ENCODE measurements at places on chromosomes 4 and X. TPM values are rescaled to one million over a fixed set of nuclear protein-coding genes. Genes with fewer than 3 reads are reported as not detected.
A peak's percentile ranks its signal among the peaks of the same experiment; 100 is the strongest.

The SMIM43 gene
- total RNA-seq = not detected

The GNRHR gene
- not detected for total RNA-seq

The MAP7D2 gene
- total RNA-seq = 0.99 TPM

The AASDH gene
- 5.4 TPM for total RNA-seq

DNA sequence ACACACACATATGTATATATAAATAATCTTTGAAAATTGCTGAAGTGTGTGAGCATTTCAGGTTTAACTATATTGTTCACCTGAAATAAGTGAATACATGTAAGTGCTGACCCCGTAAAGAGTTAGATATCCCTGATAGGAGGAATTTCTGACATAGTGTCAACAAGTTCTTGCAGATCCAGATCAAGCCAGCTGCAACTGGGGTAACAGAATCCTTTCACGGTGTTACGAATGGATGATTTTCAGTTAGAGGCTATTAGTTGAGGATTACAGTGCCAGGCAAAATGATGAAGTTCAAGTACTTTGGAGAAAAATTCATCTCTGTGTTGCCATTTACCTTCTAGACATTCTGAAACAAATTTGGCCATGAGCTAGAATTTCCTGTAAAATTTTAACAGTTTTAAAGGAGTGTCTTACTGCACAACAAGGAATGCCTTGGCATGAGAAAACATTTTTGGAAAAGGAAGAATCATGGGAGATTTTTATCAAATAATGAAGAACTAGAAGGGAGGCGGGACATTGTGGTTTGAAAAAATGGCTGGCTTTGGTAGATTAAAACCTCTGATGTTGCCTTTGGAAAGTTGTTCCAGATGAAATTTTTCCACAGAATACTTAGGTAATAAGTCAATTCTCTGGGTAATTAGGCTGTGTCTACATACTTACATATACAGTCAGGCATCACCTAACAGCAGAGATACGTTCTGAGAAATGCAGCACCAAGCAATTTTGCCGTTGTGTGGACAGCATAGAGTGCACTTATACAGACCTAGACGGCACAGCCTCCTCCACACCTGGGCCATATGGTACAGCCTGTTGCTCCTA, 84.4 kb upstream of the FAT1 start:
- no peak for DNase-seq

The CXCL9 gene
- 1.0 TPM for total RNA-seq

DNA sequence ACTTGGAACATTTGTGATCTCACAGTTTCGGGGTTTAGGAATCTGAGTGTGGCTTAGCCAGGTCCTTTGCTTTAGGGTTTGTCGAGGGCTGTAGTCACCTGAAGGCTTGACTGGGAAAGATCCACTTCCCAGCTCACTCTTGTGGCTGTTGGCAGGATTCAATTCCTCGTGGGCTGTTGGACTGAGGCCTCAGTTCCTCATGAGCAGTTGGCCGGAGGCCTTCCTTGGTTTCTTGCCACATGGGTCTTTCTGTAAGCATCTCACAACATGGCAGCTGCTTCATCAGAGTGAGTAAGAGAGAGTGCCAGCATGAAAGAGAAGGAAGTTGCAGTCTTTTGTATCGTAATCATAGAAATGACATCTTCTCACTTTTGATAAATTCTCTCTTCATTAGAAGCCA, 11.1 kb downstream of the TXLNG start:
- no peak for DNase-seq

The LNX1 gene
- total RNA-seq = 17.1 TPM

The GCNA gene
- total RNA-seq = 3.6 TPM

GRCh38 chr4:64893205-64893604, 484.0 kb upstream of the TECRL start:
- DNase-seq = no peak

DNA sequence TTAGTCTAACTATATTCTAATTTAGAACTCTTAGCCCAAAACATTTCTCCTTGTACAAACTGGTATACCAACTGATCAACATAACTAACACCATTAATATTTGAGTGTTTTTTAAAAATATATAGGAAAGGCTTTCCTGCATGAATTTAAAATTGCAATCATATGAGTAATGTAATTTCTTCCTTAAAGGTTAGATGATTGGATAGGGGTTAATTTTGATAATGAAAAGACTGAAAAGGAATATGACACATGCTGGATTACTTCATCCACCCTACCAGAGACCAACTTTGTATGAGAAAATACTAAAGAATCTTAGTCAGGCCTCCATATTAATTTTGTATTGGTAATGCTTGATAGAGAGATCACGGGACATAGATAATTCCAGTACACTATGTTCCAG, 25.1 kb upstream of the PLS3 start:
- DNase-seq = no peak

DNA sequence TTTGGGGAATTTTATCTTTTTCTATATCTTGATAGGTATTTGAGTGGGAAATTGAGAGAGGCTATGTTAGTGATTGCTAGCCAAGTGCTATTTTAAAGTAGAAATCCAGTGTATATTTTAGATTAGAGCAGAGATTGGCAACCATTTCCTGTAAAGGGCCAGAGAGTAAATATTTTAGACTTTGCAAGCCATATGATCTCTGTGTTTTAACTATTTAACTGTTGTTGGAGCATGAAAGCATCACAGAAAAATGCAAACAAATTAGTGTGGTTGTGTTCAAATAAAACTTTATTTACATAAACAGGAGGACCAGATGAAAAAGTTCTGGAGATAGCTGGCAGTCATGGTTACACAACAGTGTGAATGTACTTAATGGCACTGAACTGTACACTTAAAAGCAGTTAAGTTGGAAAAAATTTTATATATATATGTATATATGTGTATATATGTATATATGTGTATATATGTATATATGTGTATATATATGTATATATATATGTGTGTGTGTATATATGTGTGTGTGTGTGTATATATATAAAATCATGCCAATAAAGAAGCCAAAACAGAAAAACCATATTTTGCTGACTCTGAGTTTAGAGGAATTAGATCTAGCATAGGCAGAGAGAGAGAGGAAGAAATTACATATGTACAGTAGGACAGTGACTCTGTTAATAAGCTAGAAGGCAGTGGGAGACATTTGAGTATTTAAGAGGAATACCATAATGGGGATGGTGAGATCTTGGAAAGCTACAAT, 83.4 kb downstream of the TMEM164 start:
- no peak for DNase-seq

- DNase-seq = no peak
Measured at GRCh38 chr4:91035276-91035675, 908.1 kb downstream of the CCSER1 start.

The CCDC158 gene
- 1.3 TPM for total RNA-seq

DNA sequence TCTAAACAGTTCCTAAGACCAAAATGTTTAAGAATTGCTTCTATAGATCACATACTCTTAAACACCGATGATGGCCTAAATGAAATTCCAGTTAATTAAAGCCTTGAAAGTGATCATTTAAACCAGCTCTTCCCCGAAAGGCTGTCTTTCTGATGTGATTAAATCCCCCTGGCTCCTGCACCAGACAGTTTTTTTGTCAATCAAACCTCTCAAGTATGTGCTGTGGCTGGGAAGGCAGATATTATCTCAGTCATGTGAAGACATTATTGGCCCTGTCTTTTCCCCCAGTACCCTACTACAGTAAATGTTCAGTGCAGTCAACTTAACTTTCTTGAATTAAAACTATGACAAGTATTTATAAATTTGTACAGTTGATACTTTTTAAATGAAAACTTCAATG, 121.0 kb upstream of the MYOZ2 start:
- DNase-seq = no peak

DNA sequence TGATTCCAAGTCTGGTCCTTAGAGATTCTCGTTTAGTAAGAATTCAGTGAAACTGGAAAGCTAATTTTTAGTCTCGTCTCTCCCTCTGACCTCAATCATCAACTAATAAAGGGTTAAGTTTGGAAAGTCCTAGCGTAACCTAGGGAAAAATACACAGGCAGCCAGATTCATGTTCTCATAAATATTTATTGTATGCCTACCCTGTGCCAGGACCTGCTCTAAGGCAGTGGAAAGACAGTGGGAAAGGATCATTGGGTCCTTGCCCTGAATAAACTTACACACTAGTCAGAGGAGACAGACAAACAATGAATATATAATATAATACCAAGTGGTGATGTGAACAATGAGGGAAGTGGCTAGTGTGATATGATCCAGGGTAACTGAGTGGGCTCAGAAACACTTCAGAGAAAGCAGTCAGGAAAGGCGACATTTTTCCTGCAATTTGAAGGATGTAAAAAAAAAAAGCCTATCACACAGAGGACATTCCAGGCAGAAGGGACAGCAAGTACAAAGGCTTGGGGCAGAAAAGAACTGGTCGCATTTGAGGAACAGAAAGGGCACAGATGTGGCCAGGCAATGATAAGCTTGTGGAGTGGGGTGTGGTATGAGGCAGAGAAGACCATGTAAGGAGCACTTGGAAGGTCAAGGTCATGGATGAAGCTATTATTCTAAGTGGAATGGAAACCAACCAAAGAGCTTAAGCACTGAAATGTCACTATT, 128.8 kb downstream of the AMELX start:
- DNase-seq = no peak

- DNase-seq = no peak
Measured at GRCh38 chrX:113793563-113793962, 790.3 kb upstream of the HTR2C start.

The FREM3 gene
- total RNA-seq = not detected

The GPR50 gene
- total RNA-seq = not detected

DNA sequence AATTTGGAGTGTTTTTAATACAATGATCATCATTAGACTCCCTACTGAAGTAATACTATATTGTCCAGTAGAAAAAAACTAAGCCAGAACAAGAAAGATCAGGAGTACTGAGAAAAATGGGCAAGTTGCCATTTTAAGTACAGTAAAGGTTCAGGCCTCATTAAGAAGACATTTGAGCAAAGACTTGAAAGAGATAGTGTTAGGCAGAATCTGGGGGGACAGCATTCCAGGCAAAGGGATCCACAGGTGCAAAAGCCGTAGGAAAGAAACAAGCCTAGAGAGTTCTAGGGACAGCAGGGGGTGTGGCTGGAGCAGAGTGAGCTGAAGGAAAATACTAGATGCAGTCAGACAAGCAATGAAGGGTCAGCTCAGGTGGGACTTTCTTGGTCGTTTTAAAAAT, 58.1 kb upstream of the INTU start:
- no peak for DNase-seq

DNA sequence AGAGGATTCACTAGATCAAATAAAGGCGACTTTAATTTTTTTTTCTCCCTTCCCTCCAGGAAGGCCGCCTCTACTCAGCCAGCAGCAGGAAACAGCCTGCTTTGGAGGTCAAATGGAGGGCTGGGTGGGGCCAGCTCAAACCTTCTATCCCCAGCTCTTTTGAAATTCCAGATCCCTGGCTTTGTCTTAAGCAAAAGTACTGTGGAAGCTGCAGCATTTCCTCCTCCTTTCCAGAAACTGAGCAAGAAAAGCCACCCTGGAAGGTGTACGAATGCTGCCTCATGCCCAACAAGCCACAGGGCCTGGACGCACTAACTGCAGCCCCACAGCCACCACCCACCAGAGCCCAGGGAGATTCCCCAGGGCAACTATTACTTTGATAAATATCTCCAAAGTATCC, 55.1 kb upstream of the ZCCHC13 start:
- DNase-seq = no peak

DNA sequence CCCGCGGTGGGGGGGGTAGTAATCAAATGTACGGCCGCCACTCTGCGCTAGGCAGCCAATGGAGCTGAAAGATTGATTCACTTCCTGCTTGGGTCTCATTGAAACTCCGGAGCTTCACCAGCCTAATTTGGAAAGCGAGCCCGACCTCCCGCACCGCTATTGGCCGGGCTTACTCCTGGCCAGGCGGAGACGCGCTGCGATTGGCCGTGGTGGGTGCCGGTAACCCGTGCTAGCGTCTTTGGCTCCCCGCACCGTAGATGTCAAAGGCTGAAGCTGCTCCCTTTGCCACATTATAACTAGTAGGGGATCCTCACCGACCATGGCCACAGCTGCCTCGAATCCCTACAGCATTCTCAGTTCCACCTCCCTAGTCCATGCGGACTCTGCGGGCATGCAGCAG, at the start of gene POU3F4:
POU3F4 (plus strand) TSS at position 285 of the 400 bp plus-strand sequence; CDS start at position 320, 35 bp downstream.
- DNase-seq = peak; percentile 29

The NPY2R gene
- total RNA-seq = not detected

GRCh38 chrX:139079789-139080188, 368.3 kb upstream of the FGF13 start:
- DNase-seq = no peak

The SOX3 gene
- not detected for total RNA-seq

The CPE gene
- 108 TPM for total RNA-seq

GRCh38 chr4:28373601-28374000, 1513.0 kb downstream of the STIM2 start:
- no peak for DNase-seq

DNA sequence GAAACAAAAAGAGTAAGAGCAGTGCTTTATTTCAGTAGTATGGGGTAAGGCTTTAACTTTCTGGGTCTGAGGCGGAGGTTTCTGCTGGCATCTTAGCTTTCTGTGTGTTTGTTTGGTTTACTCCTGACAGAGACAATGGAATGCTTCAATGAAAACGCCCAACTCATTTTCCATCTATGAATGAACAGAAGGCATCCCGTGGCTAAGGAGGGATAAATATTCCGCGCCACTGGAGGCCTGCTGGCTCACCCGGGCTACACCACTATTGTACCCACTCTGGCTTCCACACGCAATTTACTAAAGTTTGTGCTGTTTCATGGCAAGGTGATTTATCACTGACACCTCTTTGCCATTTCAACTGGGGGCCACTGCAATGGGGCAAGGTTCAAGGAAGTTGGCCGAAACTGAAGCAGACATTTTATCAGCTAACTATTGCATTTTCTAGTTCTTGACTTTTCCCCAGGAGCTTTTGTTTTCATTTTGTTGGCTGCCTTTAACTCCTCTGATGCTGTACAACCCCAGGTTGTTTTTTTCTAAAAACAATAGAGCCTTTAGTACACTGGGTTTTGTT, 32.8 kb upstream of the PPARGC1A start:
- DNase-seq = no peak

The GPC3 gene
- total RNA-seq = 16.9 TPM

GRCh38 chr4:153464068-153464467, 2.1 kb upstream of the TMEM131L start:
- no peak for DNase-seq

DNA sequence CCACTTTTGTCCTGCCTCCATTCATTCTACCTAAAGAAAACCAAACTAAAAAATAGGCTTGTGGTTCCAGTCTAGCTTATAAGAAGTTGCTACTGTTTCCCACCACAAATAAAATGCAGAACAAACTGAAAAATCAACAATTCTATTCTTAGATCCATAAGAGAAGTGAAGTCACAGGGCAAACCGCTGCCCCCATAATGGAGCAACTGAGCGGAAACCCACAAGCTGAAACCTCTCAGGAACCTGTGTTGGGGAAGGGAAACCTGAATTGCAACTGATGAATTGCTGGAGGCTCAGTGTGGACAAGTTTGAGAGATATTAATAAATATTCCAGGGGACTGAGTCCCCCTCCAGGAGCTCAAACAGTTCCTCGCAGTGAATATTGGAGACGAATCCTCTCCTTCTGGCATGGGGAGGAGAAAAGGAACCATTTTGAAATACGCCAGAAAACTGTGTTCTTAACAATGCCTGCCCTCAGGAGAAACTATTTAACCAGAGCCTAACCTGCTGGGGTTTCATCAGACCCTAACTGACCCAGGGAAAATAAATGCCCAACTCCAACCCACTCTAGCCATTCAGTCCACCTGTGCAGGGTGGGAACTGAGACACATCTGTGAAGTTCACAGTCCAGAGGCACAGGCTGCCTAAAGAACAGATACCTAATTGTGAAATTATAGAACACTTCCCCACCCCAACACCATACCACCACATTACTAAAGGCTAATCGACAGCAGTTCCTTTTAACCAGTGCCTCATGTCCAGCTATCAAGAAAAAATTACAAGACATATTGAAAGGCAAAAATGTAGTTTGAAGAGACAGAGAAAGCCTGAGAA, 22.8 kb upstream of the SH3RF1 start:
- DNase-seq = no peak

All from body of pancreas (tissue), 4 donors.